ENCODE measurements at places on chromosomes 7 and 10. TPM values are rescaled to one million over a fixed set of nuclear protein-coding genes. Genes with fewer than 3 reads are reported as not detected.

DNA sequence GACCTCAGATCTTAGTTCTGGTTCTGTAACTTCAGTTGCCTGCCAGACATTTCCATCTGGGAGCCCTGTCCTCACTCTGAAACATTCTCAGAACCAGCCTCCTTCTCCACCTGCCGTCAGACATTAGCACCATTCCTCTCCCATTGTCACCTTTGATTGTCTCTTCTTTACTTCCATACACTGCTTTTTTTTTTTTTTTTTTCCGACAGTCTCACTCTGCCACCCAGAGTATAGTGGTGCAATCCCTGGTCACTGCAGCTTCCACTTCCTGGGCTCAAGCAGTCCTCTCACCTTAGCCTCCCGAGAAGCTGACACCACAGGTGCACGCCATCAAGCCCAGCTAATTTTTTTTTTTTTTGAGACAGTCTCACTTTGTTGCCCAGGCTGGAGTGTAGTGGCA lies 21.1 kb upstream of the HIPK2 start:
- no peak for DNase-seq

DNA sequence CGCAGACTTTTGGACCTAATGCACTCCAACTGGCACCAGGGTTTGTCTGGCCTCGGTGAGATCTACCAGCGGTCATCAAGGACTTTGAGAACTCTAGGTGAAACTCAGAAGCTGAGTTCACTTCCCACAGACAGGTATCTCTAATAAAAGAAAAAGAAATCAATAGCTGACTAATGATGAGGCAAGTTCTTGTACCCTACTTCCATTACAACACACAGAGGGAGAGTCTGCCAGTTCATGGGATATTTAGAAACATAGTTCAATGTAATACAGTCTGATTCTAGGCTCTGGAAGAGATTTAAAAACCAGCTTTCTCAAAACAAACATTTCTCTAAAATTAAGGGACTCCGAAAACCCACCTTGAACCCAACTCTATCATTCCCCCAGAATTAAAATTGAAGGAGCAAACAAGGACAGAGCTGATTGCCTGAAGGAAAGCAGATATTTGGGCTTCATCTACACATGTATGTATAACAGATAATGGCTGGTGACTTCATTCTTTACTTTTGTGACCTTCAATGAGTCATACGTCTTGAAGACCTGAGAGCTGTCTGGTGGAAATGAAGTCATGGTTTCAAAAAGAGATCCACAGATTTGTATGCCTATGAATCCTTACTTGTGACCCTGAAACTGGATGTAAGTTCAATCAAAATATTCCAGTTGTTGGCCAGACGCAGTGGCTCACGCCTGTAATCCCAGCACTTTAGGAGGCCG lies 2.7 kb upstream of the PNLIPRP1 start:
- no peak for DNase-seq

DNA sequence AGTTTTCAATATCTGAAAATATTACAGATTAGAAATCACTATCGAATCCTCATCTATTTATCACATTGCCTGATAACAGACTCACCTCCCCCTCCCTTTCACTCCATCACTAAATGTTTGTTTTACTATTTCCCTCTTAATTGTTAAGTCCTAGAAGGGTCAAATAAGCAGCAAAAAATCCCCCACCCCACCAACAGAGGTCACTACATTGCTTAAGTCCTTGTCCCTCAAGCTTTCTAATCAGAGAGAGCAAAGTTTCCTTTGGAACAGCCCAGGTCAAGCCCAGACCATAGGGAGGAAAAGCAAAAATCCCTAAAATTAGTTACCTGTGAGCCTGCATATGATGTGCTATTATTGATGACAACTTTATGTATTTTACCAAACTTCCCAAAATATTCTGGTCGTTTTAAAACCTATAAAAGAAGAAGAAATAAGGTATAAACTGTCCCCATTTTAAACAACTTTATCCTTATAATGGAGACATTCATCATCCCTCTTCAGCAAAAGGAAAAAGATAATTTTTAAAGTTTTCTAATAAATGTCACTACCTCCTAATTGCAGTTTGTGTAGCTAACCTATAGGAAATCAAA lies 95.0 kb downstream of the CNOT4 start:
- peak; percentile 88 for DNase-seq

- DNase-seq: no peak
These were observed 38.0 kb downstream of the FAM149B1 start for GRCh38 chr10:73205890-73206289.

- no peak for DNase-seq
These were observed 4.3 kb downstream of the PLEKHA8 start for GRCh38 chr7:30032310-30033125.

DNA sequence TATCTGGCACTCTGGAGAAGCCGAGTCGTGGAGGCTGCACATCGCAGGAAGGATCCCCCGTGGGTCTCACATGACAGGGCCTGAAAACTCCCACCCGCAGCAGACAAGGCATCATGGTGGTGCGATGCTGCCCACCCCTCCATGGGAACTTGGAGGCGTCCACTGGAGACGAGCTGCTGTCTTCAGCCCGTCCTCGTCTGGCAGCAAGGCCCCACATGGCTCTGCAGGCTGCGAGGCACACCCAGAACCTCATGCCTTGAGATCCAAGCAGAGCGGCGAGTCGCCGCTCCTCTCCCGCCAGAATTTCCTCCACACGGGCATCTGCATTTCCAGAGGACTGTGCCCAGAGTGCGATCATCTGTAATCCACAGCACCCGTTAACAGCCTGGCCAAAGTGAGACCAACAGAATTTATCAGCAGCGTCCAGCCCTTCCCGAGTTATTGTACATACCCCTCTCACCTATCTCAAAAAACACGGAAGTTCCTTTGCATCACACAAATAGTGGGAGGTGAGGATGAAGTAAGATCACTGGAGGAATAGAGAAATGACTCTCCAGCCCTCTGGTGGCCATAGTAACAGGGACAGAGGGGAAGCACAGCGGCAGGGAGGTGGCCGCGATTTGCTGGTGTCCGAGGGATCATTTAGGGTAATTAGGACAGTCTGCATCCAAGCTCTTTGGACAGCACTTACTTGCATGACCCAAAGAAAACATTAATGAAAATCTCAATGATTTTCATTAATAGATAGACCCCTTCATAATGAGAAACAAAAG lies 292.4 kb downstream of the USP6NL start:
- DNase-seq: no peak

The HOXA7 gene
- total RNA-seq: not detected

The BTBD16 gene
- not detected for total RNA-seq

The MEOX2 gene
- total RNA-seq: not detected

- no peak for DNase-seq
These were observed 131.7 kb downstream of the DPP6 start for GRCh38 chr7:154183946-154184345.

GRCh38 chr10:74460812-74461211 lies 309.8 kb downstream of the ADK start:
- DNase-seq: no peak

The SKIDA1 gene
- total RNA-seq: 1.0 TPM

The NDUFB8 gene
- total RNA-seq: 146 TPM

DNA sequence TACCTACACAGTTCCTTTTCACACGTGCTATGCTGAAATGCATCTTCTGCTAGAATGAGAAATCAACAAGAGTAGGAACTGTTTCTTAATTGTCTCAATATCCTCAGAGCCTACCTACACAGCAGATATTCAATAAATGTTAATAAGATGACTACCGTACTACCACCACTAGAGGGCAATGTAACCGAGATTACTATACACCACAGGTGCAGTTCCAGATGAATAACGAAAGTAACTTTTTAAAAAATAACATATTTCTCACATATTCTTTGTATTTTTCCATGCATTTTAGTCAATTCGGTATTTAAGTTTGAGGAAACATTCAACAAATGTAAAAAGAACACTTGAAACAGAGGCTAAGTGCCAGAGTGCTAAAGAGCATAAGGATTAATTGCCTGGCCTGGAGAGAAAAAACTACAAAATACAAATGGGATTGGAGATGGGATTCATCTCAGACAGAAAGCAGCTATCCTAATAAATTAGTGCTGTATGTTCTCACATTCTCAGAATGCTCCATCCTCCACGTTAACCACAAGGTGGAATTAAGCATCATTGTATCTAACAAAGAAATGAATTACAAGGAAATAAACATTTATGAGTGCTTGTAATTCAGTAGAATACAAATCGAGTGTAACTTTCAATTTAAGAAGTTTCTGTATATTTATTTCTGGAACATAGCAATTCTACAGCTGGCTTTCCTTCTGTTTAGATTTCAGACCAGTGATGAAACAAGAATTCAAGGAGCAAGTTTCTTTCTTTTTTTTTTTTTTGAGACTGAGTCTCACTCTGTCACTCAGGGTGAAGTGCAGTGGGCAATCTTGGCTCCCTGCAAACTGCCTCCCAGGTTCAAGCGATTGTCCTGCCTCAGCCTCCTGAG lies 20.3 kb upstream of the HECTD2 start:
- peak; percentile 27 for DNase-seq

- peak; percentile 79 for DNase-seq
These were observed 110.7 kb downstream of the ZNF467 start for GRCh38 chr7:149662591-149663095.

DNA sequence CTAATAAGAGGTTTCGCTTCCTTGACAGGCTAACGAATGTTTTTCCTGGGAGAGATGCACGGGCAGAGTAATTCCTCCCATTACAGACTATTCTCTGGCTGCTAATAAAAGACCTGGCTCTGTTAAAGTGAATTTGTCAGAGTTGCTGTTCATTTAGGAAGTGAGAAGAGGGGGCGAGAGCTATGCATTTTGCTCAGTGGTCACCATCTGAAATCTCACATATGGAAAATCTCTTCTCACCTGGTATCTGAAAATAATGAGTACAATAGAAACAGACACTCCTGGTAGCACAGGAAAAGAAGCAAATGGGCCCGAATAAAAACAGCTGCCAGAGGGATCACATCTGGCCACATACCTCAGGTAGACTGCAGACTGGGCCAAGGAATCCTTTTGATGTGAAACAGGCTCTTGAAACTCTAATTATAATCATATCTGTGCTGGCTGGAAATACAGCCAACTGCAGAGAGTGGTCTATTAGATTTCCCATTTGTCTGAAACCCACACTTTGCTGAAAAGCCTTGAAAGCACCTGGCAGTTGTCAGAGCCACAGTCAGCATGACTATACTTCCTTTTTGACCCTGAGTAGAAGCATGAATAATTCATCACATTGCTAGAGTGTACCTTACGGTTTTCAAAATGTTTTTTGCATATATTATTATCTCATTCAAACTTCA lies 33.6 kb downstream of the AOAH start:
- DNase-seq: no peak

DNA sequence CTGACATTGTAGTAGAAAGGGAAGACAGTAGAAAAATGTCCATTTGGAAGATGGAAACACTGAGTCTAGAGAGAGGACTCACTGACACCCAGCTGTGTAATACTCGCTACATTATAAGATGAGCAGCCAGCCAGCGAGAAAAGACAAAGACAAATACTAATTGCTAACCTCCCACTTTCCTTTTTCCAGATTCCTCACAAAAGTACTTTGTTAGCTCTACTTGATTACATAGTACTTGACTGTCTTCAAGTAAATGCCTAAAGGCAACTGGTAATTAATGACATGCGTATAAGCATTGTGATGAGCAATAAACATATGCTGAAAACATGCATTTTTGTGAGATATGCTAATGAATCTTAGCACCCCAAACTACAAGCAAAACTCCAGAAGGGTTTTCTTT lies 363.1 kb downstream of the GPAM start:
- DNase-seq: no peak
